Left ventricle myocardium inferior (tissue), 1 donor: ENCODE measurements at places on chromosomes 3 and 15. TPM values are rescaled to one million over a fixed set of nuclear protein-coding genes. Genes with fewer than 3 reads are reported as not detected.

- no peak overlapping the region for H3K4me3 ChIP-seq
- no peaks in the 10 kb centered on the region for H3K27me3 ChIP-seq
- H3K27ac ChIP-seq: no peak overlapping the region
- no peaks in the 10 kb centered on the region for H3K36me3 ChIP-seq
Observed at GRCh38 chr3:183318877-183319276, 65.8 kb downstream of the B3GNT5 start.

DNA sequence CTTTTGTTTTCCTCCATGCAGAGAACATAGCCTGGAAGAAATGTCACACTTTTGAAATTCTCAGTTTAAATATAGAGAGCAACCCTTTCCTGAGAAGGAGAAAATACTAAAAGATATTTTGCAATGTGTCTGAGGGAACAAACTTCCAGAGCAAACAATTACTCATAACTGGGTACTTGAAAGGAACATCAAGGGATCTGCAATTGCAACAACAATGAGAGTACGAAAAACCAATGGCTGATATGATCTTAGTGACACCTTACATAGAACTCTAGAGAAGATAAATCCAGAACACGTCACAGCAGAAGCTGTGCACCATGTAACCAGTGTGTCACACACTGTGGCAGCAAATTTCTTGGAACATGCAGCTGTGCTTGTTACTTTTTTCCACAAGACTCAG is 14.6 kb upstream of the ARPP21 start:
- no peak for DNase-seq
- no peak overlapping the region for H3K4me3 ChIP-seq
- H3K27ac ChIP-seq: no peak overlapping the region
- no peaks in the 10 kb centered on the region for H3K36me3 ChIP-seq
- H3K27me3 ChIP-seq: no peaks in the 10 kb centered on the region
- H3K4me1 ChIP-seq: no peaks in the 10 kb centered on the region

GRCh38 chr3:125120379-125121122 is 64.8 kb upstream of the HEG1 start:
- H3K4me1 ChIP-seq: peaks cover 37% of the 10 kb centered on the region
- DNase-seq: no peak
- H3K4me3 ChIP-seq: peak overlapping the region; percentile 0
- H3K27ac ChIP-seq: no peak overlapping the region
- no peaks in the 10 kb centered on the region for H3K27me3 ChIP-seq

DNA sequence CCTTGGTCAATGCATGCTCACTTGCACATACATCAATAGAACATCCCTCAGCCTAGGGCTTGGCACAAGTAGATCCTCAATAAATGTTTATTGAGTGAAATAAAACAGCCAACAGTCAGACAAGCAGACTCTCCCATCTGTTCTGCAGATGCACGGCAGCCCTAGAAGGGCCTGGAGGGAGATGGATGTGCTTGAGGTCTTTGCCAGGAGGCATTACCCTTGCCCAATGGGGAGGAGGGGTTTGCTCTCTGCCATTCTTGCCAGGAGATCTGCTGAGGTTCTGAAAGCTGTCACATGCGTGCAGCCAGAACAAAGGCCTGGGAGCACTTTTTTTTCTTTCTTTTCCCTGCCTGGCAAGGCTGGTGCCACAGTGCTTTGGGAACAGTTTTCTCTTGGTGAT is 349.3 kb upstream of the THRB start:
- H3K36me3 ChIP-seq: no peaks in the 10 kb centered on the region
- H3K4me1 ChIP-seq: no peaks in the 10 kb centered on the region
- no peak for DNase-seq
- H3K27me3 ChIP-seq: peaks cover 21% of the 10 kb centered on the region

DNA sequence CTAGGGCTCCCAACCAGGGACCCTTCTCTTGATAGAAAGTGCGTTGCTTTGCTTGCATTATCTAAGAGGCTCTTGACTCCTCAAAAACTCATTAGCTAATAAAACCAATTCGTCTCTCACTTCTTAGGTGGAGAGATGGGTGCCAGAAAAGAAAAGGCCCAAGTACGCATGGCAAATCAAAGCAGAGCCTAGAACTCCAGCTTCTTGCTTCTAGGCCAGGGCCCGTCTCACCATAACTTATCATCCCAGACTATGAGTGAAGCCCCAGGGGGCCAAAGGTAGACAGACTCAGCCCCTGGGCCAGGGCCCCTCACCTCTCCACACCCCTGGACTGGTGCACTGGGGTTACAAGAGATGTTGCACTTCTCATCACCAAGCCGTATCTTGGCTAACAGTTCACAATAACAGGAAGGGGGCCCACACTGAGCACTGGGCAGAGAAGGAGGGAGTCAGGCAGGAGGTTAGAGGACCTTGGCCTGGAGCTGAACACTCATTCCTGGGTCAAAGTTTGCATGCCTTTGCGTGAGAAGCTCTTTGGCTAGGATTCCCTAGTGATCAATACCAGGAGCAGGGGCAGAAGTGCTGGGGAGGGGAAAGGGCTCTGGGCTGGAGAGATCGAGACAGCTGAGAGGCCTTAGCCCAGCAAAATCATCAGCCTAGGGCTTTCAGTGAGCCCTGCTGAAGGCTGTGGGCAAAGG is 5.4 kb upstream of the CYP1A1 start:
- H3K4me3 ChIP-seq: no peak overlapping the region
- H3K36me3 ChIP-seq: no peaks in the 10 kb centered on the region
- H3K27ac ChIP-seq: no peak overlapping the region

- H3K27ac ChIP-seq: no peak overlapping the region
- DNase-seq: no peak
- H3K4me1 ChIP-seq: peaks cover 35% of the 10 kb centered on the region
- no peaks in the 10 kb centered on the region for H3K27me3 ChIP-seq
- peaks cover 59% of the 10 kb centered on the region for H3K36me3 ChIP-seq
- H3K4me3 ChIP-seq: no peak overlapping the region
Observed at GRCh38 chr3:52230461-52230860, 5.0 kb upstream of the TLR9 start.

GRCh38 chr3:179853176-179853575 is 183.6 kb downstream of the PEX5L start:
- H3K27me3 ChIP-seq: no peaks in the 10 kb centered on the region
- DNase-seq: no peak
- H3K4me3 ChIP-seq: no peak overlapping the region
- H3K36me3 ChIP-seq: no peaks in the 10 kb centered on the region

DNA sequence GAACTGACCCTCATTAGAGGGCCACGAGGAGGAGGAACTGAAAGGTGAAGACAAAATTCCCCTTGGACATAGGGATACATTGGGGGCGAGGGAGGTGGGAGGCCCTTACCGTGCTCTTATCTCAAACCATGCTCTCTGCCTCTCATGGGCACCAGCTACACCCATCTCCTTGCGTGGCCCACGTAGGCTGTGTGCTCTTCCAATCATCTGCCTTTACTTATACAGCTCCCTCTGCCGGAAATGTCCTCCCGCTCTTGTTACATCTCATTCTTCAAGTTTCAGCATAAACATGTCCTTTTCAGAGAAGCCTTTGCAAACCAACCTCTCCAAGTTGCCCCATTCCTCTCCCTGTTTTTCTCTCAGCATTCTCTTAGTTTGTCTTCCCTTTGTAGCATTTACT is 307.8 kb upstream of the PROK2 start:
- H3K4me1 ChIP-seq: no peaks in the 10 kb centered on the region
- H3K36me3 ChIP-seq: no peaks in the 10 kb centered on the region
- H3K27ac ChIP-seq: no peak overlapping the region

GRCh38 chr3:87503900-87504498 is 227.6 kb upstream of the POU1F1 start:
- no peak overlapping the region for H3K27ac ChIP-seq
- H3K36me3 ChIP-seq: no peaks in the 10 kb centered on the region
- no peak overlapping the region for H3K4me3 ChIP-seq
- no peaks in the 10 kb centered on the region for H3K4me1 ChIP-seq

GRCh38 chr3:46882377-46883053 is 5.0 kb downstream of the PTH1R start:
- peaks cover 43% of the 10 kb centered on the region for H3K27me3 ChIP-seq
- H3K27ac ChIP-seq: peak overlapping the region; percentile 85
- no peak for DNase-seq
- no peaks in the 10 kb centered on the region for H3K36me3 ChIP-seq

GRCh38 chr15:76967067-76967466 is 27.9 kb upstream of the PSTPIP1 start:
- no peak for DNase-seq
- no peaks in the 10 kb centered on the region for H3K27me3 ChIP-seq
- no peaks in the 10 kb centered on the region for H3K36me3 ChIP-seq
- no peak overlapping the region for H3K4me3 ChIP-seq
- H3K27ac ChIP-seq: no peak overlapping the region

DNA sequence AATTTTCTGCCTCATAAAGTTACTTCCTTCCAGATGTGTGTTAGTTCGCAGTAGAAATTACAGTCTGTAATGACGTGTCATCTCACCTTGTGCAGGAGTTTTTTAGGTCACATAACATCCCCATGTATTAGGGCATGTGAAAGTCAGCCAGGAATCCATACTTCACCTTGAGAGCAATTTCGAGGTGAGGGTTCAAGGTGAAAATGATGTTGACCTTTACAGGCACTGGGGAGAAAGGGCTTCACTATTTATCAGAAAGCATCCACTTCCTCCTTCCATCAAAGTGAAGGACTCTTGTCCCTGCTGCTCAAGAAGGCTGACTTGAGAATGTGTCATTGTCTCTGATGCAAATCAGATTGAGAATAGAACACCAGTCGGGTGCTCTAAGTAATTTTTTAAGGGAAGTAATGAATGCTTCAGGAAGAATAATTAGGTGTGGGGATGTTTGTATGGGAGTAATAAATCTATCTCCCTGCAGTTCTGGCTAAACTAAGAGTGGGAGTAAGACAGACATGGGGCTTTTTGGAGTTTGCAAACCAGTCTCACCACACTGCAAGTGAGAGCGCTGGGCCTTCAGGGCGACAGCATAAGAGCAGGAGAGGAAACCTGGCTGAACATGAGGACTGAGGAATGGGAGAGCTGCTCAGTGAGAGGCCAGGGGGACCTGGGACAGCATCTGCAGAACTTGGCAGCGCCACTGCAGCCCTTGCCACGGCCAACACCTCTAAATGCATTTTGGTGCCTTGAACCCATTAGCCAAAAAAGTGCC is 85.9 kb upstream of the IL12A start:
- peaks cover 10% of the 10 kb centered on the region for H3K4me1 ChIP-seq
- H3K4me3 ChIP-seq: no peak overlapping the region
- peaks cover 10% of the 10 kb centered on the region for H3K36me3 ChIP-seq
- no peak for DNase-seq

DNA sequence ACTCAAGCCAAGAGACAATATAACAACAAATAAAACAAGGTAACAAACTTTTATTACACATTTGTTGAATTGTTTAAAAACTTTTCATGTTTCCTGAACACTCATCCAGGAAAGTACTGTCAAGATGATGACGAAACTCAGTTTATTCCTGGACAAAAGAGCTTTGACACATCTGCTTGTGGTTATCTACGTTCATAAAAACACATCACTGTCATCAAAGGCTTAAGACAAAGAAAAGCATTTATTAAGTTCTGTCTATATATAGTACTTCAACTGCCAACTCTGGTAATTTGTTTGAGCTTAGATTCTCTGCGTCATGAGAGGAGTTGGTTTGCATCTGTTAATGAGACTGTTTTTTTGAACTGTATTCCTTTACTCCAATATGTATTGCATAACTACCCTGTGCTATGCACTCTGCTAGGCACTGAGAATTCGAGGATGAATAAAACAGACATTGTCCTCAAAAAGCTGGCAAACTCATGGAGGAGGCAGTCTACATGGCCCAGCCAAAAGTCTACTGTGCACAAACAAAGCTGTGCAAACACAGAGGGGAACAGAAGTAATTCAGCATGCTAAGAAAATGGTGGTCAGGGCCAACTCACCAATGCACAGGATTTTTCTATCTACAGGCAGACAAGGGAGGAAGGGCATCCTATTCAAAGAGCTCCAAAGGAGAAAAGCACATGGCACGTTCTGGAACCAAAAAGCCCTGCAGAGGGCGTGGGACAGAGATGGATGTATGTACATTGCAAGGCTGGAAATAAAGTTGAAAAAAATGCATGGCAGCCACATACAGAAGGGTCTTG is 21.5 kb downstream of the PLD1 start:
- DNase-seq: no peak
- peaks cover 32% of the 10 kb centered on the region for H3K4me1 ChIP-seq
- H3K27me3 ChIP-seq: no peaks in the 10 kb centered on the region
- H3K36me3 ChIP-seq: no peaks in the 10 kb centered on the region

DNA sequence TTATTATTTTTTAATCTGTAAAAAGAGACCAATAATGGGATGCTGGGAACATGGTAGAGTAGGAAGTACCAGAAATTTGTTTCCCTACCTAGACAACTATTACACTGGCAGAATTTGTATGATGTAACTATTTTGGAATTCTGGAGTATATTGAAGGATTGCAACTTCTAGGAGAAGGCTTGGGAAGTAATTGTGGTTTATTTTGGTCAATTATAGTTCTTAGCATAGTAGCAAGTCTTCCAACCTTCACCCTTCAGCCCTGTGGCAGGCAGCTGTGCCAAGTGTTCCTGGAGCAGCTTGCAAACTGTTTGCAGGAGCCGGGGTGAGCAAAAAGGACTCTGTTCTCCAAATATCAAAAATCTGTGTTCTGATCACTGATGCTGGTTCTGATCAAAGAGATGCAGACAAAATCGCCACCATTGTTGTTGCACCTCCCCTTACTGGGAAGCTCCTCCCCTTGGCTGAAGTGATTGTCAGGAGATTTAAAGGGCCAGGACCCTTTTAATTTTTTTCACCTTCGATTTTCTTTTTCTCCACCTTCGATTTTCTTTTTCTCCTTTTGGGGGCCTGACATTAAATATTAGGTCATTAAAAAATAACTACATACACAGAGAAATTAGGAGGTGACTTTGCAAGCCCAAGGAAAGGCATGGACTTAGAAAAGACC is 363.3 kb downstream of the SLC9A9 start:
- no peaks in the 10 kb centered on the region for H3K4me1 ChIP-seq
- H3K27ac ChIP-seq: no peak overlapping the region
- no peaks in the 10 kb centered on the region for H3K36me3 ChIP-seq
- no peak overlapping the region for H3K4me3 ChIP-seq
- no peak for DNase-seq

GRCh38 chr3:29168696-29169095 is 112.2 kb upstream of the RBMS3 start:
- no peak overlapping the region for H3K4me3 ChIP-seq
- H3K27me3 ChIP-seq: no peaks in the 10 kb centered on the region
- peaks cover 34% of the 10 kb centered on the region for H3K4me1 ChIP-seq
- no peak for DNase-seq

DNA sequence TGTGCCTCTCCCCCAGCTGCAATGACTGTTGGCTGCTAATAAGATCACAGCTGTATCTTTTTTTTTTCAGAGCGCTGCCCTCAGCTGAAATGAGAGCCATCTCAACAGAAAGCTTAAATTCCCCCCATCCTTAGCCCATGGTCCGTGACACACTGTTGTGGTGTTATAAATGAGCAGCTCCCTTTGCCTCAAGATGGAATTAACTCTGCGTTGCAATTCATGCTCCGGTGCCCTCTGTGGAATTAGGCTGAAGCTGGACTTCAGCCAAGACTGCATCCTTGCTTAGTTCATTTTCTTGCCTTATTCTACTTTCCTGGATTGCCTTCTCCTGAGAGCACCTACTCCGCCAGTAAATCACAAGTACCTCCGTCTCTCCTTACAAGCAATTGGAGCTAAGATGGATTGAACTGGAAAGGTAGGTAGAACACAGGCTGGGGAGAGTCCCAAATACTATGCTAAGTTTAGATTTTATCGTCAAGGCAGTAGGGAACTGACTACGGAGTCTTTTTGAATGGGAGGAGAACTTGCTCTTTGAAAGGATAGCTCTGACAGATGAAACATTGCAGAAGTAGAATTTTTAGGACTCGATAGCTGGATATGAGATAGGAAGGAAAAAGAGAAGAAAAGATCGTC is 39.0 kb upstream of the THRB start:
- H3K4me3 ChIP-seq: no peak overlapping the region
- peaks cover 9% of the 10 kb centered on the region for H3K4me1 ChIP-seq
- H3K27ac ChIP-seq: no peak overlapping the region
- H3K27me3 ChIP-seq: no peaks in the 10 kb centered on the region
- DNase-seq: no peak
- H3K36me3 ChIP-seq: no peaks in the 10 kb centered on the region

The IL16 gene
- 3.8 TPM for total RNA-seq

The RASL12 gene
- total RNA-seq: 12.9 TPM

The CRABP1 gene
- total RNA-seq: not detected

The ITIH1 gene
- not detected for total RNA-seq
